Bone marrow (tissue), 2 donors: ENCODE measurements at places on chromosomes 13 and 19.

DNA sequence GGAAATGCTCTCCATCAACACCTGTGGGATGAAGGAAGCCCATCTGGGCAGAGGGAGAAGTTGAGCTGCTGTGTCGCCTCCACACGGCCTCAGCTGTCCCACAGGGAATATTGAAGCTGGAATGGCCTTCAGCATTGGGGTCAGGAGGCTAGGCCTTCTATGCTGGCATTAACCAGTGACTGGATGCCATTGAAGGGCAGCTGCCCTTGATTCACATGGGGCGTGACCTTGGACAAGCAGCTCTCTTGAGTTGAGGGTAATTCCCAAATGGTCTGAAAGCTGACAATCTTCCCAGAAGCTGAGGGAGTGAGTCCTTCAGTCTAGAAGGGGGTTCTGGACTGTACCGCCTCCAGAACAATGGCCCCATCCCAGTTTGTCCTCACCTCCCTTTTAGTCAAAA lies 6.7 kb downstream of the BCL3 start:
- DNase-seq, result no peak

DNA sequence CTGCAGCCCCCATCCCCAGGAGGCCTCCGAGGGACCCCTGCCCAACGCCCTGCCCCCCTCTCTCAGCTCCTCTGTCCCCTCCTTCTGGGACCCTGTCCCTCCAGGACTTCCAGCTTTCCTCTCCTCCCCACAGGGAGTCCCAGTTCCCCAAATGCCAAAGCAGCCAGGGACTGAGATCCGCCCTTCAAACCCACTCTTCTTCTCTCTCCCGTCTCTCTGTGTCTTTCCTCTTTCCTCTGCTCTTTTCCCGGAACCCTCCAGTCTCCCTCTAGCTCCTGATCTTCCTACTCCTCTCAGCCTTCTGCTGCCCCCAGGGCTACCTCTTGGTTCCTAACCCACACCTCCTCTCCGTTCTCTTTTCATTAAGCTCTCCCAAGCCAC lies 377 bp downstream of the CA11 start:
- no peak for DNase-seq

GRCh38 chr19:5369962-5370367 lies 29.4 kb upstream of the PTPRS start:
- peak; percentile 1 for DNase-seq

GRCh38 chr19:11659612-11660011 lies 62.3 kb downstream of the ZNF627 start:
- DNase-seq, result peak; percentile 5

GRCh38 chr19:17778251-17778967 lies 16.5 kb upstream of the B3GNT3 start:
- DNase-seq, result no peak

GRCh38 chr19:48837051-48837524 lies 797 bp upstream of the HSD17B14 start:
- DNase-seq, result peak; percentile 7

DNA sequence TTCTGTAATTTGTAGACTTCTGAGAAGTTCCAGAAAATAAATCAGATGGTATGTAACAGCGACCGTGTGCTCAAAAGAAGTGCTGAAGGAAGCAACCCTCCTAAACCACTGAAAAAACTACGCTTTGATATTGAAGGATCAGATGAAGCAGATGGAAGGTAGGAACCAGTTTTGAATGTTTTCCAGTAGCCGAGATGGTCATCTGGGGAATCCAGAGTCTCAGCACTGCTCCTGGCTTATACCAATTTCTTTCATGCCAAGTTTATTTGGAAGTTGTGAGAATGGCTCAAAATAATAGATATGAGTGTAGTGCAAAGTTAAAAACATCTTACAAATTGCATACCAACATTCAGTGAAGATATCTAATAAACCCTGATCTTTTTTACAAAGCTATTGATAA lies 56.2 kb downstream of the RCBTB2 start:
- no peak for DNase-seq

- DNase-seq, result no peak
Measured at GRCh38 chr19:33456845-33457220, 64.8 kb downstream of the PEPD start.

- DNase-seq, result peak; percentile 85
Measured at GRCh38 chr19:13842291-13843103, 34.4 kb upstream of the NANOS3 start.

DNA sequence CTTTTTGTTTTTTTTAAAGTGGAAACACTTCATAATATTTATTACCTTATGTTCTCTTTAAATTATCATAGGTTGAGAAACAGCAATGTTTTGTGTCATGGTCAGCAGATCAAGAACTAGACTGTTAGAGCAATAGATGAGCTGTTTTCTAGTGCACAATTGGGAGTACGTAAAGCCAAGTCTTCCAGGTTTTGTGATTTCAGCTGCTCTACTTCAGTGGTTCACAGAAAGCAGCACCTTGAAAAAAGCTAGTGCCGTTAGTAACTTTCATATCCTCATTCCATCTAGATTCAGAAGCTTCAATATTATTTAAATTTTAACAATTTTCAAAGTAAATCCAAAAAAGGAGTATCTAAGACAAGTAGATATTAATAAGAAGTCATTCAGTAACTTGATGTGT lies 1.9 kb downstream of the GPR18 start:
- DNase-seq, result no peak

DNA sequence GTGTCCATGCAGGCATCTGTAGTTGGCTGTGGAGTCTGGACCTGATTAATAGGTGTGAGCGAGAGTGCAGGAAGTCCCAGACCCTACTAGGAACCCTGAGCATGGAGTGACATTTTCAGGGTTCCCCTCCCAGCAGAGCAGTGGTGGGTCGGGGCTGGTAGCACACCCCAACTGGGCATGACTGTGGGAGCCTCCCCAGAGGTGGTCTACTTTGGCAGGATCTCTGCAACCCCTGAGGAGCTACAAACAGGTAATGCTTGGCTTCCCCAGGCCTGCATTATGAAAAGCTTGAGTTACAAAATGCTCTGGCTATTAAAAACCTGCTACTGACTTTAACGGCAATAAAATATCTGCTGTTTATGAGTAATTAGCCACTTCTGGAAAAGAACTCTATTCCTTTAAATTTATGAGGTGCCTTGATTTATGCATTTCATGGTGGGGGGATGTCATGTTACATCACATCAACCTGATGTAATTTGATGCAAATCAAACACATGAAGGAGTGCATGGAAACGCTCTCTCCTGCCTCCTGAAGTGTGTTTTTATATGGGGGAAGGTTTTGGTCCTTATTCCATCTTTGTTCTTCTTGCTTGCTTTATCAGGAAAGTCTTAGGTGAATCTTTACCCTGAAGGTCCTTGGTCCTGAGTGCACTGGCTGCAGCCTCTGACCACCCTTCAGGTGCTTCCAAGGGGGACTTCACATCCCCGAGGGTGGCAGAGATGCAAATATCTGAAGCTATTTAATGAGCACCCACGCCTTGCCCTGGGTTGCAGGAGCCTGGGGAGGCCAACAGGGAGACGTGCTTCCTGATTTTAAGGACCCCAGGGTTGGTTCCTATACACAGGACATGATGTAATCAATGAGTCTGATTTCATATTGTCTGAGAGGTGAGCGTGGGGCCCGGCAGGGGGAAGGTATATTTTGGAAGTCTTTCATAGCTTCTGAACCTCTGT lies 54.0 kb downstream of the ZNF536 start:
- DNase-seq, result no peak

DNA sequence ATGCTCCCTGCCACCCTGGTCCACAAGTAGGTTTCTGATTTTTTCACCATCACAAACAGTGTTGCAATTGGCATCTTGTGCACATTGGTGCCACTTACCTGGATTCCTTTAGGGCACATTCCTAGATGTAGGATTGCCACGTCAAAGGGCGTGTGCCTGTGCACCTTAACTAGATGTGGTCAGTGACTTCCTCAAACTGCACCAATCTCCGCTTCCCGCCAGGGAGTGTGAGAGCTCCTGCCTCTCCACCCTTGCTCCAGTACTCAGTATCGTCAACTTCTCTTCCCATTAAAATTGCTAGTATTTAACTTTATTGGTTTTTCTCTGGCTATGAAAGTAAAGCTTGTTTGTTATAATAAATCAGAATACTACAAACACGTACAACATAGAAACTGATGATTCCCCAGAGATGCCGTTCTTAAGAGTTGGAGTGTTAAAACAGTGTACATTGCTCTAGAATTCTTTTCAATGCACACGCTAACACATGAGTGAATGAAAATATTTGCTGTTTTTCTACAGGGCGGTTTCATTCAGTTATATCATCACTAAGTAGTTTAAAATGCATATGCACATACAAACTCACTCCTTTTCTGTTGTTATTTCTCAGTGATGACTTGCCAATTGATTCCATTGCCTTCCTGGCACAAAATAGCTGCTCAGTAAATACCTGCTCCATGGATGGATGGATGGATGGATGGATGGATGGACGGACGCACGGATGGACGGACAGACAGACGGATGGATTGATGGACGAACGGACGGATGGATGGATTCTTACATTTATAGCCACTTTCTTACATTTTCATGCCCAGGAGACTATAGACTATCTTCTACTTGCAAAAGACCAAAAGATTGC lies 23.4 kb downstream of the CCNE1 start:
- no peak for DNase-seq

GRCh38 chr13:114263578-114263977 lies 17.8 kb upstream of the UPF3A start:
- DNase-seq, result peak; percentile 7

- no peak for DNase-seq
Measured at GRCh38 chr19:351976-352625, 7.5 kb upstream of the MIER2 start.

DNA sequence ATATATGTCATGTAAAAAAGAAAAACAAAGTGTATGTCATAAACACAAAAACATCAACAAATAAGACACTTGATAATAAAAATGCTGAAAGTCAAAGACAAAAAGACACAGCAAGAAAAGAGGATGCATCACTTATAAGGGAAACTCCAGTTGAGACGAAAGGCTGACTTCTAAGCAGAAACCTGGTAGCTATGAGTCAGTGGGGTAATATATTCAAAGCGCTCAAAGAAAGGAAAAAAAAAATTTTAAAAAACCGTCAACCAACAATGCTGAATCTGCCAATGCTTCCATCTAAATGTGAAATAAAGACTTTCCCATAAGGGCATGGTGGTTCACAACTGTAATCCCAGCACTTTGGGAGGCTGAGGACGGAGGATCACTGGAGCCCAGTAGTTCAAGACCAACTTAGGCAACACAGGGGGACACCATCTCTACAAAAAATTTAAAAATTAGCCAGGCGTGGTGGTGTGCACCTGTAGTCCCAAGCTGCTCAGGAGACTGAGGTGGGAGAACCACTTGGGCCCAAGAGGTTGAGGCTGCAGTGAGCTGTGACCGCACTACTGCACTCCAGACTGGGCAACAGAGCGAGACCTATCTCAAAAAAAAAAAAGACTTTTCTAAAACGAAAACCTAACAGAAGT lies 24.0 kb downstream of the USP12 start:
- DNase-seq, result no peak

GRCh38 chr13:30143666-30144400 lies 163.5 kb downstream of the KATNAL1 start:
- DNase-seq, result no peak

DNA sequence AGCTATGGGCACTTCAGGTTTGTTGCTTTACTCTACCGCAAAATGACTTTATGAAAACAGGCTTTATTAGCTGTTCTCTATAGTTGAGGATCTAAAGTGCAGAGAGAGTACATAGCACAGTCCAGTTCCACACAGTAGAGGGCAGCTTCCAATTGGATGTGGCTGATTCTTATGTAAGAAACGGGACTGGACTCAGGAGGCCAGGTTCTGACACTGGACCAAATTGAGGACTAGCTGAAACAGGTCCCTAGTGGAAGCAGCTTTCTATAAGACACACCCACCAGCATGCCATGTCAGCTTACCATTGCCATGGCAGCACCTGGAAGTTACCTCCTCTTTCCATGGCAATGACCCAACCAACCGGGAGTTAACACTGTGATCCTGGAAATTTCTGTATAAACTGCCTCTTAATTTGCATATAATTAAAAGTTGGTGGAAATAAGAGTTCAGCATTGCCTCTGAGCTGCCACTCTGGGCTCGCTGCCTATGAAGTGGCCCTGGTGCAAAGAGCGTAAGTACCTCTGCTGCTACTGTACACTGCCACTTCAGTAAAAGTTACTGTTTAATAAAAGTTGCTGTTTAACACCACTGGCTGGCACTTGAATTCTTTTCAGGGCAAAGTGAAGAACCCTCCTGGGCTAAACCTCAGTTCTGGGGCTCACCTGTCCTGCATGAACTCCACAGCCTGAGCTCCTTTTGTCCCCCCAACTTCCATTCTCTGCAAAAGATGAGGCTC lies 211.9 kb upstream of the SLC10A2 start:
- DNase-seq, result no peak

DNA sequence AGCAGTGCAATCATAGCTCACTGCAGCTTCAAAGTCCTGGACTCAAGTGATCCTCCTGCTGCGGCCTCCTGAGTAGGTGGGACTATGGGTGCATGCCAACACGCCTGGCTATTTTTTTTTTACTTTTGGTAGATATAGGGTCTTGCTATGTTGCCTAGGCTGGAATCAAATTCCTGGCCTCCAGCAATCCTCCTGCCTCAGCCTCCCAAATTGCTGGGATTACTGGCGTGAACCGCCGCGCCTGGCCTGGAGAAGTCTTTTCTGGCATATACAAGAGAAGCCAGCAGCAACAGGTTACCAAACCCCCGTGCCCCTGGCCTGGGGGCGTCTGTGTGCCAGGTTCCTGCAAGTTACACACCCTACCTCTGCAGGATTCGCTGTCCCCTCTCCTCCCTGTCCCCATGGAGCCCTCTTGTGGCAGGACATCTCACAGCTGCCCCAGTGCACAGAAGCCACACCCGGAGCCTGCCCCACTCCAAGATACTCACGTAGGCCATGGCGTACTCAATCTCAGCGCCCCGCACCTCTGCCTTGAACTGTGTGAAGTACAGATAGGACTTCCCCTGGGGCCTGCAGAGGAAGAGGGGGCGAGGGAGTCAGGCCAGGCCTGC lies 9.9 kb downstream of the MYDGF start:
- no peak for DNase-seq

GRCh38 chr19:55472463-55472862 lies 4.0 kb upstream of the ZNF628 start:
- no peak for DNase-seq

DNA sequence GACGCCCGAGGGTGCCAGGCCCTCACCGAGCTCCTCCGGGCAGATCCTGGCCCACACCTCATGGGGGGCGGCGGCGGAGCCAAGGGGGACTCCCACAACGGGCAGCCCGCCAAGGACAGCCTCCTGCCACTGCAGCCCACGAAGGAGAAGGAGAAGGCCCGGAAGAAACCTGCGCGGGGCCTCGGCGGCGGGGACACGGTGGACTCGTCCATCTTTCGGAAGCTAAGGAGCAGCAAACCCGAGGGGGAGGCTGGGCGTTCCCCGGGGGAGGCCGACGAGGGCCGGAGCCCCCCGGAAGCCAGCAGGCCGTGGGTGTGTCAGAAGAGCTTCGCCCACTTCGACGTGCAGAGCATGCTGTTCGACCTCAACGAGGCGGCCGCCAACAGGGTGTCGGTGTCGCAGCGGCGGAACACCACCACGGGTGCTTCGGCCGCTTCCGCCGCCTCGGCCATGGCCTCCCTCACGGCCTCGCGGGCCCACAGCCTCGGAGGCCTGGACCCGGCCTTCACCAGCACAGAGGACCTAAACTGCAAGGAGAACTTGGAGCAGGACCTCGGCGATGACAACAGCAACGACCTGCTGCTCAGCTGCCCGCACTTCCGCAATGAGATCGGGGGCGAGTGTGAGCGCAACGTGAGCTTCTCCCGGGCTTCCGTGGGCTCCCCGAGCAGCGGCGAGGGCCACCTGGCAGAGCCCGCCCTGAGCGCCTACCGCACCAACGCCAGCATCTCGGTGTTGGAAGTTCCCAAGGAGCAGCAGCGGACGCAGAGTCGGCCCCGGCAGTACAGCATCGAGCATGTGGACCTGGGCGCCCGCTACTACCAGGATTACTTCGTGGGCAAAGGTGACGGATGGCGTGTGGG lies 141.5 kb downstream of the DPF1 start:
- DNase-seq, result no peak
